ENCODE measurements at places on chromosomes 3 and 15. TPM values are rescaled to one million over a fixed set of nuclear protein-coding genes. Genes with fewer than 3 reads are reported as not detected.

DNA sequence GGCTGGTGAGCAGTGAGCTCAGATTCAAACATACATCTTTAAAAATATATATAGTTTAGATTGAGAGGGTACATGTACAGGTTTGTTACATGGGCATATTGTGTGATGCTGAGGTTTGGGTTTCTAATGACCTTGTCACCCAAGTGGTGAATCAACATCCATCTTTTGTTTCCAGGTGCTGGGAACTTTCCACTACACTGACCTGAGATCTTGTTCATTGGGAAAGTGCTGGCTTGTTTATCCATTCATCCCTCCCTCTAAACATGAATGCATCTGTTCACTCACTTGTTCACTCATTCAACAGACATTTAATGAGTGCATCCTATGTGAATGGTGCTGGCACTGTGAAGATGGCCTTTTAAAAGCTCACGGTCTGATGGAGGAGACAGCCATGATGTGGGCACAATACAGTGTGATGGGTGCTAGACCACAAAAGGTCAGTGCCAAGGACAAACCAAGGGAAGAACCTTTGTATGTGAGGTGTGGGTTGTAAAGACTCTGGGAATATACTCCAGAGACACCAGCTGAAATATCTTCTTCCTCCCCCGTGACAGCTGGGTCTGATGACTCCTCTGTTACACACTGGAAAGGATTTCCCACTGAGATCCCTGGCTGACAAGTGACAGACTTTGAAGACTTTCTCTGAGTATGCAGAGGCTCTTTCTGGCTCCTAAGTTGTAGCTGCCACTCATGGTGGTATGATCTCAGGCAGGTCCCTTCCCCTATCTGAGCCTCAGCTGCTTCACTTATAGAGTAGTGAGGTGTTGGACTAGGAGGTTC is 16.2 kb upstream of the ITGA11 start:
- DNase-seq = no peak

GRCh38 chr3:73552700-73553099 is 72.0 kb downstream of the PDZRN3 start:
- peak; percentile 10 for DNase-seq

The GOLGA8G gene
- 0.25 TPM for total RNA-seq

DNA sequence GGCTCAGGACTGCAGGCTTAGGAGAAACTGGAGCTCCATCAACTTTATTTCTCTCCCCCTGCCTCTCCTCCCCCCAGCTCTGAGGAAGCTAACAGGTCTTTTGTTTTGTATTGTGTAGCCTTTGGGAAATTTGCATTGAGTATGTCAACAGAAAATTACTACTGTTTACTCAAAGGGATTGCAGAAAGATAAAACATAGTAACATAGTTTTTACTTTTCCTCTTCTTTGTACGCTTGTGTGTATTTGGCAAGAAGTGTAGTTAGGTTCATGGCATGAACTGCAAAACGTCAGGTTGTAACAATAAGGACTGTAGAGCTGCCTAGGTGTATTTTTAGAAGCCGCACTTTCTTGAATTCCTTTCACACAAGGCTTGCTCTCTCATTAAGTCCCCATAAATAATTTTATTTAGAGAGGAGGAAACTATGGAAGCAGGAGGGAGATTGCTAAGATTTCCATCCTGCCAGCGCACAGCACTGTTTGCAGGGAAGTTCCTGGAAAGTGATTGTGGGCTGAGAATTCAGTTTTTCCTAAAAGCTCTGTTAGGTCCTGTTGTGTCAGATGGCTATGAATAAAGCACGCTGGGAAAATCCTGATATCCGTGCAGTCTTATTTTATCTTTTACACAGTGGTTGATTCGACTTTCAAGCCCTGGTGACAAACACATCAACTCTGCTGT is 21.1 kb upstream of the SATB1 start:
- DNase-seq = no peak

DNA sequence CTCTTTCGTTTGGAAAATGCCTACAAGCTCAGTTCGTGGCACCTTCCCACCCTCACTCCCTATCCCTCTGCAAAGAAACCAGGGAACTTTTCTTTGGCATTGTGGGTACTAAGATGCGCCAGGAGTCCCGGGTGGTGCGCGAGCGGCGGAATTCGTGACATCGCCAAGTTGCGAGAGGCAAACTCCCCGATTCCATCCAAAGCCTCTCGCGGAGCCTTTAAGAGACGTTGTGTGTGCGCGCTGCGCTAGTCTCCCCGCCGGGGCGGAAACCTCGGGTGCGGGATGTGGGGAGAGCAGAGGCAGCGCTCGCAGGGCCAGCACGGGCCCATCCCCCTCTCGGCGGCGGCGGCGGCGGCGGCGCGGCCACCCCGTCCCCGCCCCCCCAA is 443 bp upstream of the NR2F2 start:
- DNase-seq = peak; percentile 79

The IGSF11 gene
- total RNA-seq = 0.18 TPM

DNA sequence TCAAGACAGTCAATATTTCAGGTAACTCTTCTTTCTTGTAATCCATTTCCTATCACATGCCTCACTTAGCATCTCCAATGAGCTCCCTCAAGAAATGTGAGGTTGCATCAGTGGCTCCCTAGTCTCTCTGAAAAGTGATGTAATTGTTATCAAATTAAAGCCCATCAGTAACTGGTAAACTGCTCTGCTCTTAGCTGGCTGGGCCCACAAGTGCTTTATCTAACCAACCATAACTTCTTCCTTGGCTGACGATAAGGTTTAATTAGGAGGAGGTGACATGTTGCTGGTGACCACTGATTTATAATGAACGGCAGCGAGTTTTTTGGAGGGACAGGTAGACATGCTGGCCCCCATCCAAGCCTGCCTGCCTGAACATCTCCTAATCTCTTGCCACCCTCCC is 79.6 kb downstream of the RTP4 start:
- no peak for DNase-seq

The ZNF660 gene
- total RNA-seq = 2.6 TPM

The CRBN gene
- total RNA-seq = 52.5 TPM

All from SJSA1 (cell line).